ENCODE measurements at places on chromosomes 16 and 17.

GRCh38 chr16:20072146-20072873 is 1.4 kb downstream of the GPR139 start:
- no peak for DNase-seq

DNA sequence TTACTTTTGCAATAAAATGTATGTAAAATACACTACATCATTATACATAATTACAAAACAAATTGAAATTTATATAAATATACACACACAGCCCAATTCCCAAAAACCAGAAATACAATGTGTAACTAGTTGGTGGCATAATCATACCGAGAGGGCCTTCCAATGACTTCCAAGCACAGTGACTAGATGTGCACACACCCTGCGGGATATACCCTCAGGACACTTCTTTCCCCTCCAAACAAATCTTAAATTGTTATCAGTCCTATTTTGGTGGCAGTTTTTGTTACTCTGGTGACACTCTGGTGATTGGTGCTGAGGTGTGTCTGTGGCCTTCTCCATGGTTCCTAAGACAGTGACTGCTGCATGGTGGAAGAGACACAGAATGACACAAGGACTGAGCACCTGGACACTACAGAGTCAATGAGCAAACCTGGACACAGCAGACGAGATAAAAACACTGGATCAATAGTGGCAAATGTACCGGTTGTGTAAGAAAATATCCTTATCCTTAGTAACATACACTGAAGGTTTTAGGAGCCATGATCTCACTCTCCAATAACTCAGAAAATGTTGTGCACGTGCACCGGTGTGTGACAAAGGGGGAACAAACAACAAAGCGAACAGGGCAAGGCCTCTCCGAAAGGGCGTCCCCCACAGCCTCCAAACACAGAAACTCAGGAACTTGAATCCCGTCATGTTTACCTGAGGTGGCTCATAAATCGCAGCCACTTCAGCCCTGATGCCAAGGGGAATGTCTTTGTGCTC is 32.9 kb downstream of the NPLOC4 start:
- no peak for DNase-seq

GRCh38 chr17:28810437-28810836 is 32.2 kb downstream of the FAM222B start:
- DNase-seq, result no peak

DNA sequence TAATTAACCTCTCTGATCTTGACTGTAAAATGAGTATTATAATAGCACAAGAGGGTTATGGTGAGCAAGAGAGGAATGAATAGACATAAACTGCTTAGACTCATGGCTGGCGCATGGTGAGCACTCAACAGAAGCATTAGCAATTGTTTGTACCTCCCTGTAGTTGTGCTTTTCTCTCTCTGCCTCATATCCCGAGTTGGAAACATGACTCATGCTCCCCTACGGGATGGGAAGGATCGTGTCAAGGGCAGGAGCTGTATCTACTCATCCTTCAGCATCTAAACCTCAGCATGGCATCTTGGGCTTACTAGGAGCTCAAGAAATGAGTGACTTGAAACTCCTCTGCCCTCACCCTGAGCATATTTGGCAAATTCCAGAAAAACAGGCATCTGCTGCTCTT is 299.6 kb downstream of the MAP2K4 start:
- DNase-seq, result peak; percentile 95

GRCh38 chr17:66517336-66518009 is 215.1 kb downstream of the PRKCA start:
- no peak for DNase-seq

DNA sequence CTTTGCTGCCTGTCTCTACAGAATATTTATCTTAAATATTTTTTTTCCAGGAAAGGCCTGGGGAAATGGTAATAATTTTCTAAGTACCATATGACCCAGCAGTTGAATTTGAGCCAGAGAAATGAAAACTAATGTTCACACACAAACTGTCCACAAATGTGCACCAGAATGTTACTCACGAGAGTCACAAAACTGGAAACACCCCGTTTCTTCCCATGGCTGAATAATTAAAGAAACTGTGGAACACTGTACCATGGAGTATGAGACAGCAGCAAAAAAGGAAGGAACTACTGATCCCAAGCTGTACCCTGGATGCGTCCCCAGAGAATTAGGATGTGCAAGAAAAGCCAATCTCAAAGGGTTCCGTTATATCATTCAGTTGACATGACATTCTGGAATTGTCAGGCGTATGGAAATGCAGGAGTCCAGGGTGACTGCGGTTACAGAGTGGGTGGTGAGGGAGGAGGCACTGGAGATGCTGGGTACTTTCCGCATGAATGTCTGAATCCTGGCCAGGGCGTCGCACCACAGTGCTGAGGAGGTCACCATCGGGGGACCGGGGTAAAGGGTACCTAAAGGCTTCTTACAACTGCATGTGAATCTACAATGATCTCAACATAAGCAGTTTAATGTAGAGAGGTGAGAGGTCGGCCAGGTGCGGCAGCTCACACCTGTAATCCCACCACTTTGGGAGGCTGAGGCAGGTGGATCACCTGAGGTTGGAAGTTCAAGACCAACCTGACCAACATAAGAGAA is 34.5 kb downstream of the USP22 start:
- no peak for DNase-seq

DNA sequence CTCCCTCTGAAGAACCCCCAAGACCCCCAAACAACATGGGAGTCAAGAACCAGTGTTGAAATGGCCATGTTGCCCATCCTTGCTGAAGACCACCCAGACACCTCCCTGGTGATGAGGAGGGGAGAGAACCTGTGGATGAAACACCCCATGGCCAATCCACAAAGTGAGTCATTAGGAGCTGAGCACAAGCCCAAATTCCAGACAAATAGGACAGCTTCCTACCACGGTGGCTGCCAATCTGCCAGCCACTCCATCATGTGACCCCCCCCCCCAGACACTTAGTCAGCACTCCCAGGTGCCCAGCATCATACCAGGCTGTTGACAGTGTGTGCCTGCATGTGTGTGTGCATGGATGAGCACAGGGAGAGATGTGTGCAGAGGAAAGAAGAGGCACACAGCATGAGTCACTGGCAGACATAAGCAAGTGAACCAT is 26.4 kb upstream of the RPL38 start:
- DNase-seq, result peak; percentile 8

GRCh38 chr16:23248261-23249194 is 53.6 kb upstream of the SCNN1B start:
- peak; percentile 23 for DNase-seq

DNA sequence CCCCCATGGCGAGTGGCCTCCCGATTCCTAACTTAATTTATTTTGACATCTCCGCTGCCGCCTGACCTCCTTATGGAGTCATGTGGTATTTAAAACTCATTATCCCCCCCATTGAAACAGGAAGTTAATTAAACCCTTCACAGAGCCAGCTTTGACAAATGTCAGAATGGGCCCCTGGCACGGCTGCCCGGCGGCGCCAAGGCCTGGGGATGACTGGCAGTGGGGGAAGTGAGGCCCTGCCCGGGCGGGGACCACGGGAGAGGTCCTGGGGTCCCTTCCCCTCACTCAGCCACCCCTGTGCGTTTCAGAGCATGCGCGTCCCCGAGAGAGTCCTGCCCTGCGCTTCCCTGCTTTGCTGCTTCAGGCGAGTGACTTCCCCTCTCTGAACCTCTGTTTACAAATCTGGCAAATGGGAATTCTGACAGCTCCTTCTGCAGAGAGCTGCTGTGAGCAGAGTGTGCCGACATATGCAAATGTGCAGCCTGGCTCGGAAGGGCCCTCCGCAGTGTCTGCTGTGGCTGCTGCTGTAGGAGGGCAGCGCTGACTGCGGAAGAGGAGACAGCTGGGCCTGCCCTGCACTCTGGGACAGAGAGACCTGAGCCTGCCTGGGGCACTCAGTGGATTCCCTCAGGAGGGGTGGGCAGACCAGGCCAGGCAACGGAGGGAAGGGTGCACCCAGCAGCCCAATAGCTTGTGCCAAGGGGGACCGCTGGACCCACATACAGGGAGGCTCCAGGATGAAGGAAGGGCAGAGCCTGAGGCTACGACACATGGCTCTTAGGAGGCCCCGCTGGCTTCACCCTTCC is 4.4 kb upstream of the ZFPM1 start:
- no peak for DNase-seq

DNA sequence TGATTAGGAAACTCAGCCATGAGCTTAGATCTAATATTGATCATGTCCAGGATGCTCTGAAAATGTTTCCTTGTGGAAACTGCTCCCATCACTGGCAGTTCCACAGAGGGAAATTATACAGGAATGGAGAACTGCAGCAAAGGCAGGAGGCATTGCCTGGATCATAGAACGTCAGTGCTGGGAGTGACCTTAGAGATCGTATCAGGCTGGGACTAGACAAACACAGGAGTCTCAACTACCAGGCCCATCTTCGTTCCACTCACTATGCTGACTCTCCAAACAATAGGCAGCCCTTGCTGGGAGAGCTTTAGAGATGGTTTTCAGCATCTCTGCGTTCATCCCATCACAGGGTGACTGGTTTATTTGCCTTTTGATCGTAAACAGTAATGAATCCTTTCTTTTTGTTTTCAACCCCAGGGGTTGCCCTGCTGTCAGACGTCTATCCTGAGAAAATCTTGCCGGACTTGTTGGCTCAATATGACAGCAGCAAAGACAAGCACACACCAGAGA is 130.3 kb downstream of the TANGO6 start:
- no peak for DNase-seq

DNA sequence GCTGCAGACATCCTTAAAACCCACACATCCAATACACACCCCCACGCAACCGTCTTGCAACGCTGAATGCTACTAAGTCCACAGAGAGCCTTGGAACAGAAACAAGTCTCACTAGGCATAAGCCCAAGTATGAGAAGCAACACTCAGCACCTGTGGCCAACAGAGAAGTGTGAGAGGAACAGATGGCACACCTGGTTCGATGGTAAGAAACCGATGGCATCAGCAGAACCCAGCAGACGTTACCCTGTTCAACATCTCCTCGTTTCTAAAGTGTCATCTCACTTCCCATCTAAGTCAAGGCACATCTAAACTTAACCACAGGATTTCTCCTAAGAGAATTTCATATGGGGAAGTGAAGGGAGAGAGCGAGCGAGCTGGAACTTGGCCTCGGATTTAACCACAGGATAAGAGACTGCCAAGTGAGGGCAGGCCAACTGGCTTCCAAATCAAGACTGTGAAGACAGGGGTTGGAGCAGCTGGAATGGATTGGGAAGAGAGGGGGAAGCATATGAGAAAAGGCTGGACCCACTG is 41.0 kb downstream of the NXPH3 start:
- peak; percentile 71 for DNase-seq

- no peak for DNase-seq
These were observed 48.8 kb upstream of the SIAH1 start for GRCh38 chr16:48433850-48434530.

DNA sequence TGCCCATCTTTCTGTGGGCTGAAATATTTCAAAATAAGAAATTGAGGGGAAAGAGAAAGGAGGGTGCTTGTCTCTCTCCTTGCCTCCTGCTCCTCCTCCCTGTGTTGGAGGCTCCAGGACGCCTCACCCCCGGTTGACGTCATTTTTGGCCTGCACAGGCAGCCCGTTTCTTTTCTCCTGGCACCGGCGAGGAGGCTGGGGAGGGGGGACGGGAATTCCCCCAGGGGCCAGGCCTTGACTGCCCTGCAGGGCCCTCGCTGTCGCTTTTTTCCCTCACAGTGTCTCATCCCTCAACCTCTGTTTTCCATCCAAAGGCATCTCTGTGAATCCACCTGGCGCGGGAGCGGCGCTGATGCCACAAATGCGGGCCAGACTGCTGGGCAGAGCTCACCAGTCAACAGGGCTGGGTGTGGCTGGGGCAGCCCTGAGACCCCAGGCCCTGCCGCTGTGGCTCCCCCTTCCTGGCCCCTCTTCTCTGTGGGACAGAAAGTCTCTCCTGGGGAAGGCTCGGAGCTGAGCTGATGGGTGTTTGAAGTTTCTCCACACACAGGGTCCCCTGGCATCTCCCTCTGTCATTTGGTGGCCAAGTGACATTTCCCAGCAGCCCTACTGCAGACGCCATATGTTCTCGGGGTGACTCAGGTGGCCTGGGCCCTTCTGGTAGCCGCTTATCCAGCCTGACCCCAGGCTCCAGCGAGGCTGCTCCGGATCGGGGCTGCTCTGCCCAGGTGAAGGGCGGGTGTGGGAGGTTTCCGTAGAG is 16.0 kb downstream of the CENPX start:
- DNase-seq, result peak; percentile 61

DNA sequence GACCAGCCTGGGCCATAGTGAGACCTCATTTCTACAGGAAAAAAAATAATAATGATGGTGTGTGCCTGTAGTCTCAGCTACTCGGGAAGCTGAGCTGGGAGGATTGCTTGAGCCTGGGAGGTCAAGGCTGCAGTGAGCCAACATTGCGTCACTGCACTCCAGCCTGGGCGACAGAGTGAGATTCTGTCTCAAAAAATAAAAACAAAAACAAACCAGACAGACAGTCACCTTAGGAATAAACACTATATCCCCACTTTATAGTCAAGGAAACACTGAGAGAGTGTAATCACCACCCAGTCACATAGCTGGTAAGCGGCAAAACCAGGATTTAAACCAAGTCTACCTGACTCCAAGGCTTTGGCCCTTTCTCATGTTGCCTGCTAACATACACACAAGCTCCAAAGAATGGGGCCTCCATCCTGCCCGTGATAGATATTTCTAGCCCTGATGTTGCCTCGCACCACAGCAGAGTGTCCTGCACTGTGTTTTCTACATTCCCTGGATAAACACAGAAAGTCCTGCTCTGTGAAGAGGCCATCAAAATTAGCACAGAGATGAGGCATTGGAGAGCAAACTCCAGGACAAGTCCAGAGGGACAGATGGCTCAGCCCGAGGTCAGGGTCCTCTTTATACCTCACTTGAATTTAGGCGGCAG is 66.1 kb upstream of the SMURF2 start:
- DNase-seq, result no peak

GRCh38 chr17:7885367-7886226 is 3.0 kb upstream of the CHD3 start:
- DNase-seq, result peak; percentile 61

- DNase-seq, result no peak
These were observed 504.9 kb upstream of the HSBP1 start for GRCh38 chr16:83302853-83303252.

Data from EH (cell line).